ENCODE measurements at places on chromosomes 2 and 18.

DNA sequence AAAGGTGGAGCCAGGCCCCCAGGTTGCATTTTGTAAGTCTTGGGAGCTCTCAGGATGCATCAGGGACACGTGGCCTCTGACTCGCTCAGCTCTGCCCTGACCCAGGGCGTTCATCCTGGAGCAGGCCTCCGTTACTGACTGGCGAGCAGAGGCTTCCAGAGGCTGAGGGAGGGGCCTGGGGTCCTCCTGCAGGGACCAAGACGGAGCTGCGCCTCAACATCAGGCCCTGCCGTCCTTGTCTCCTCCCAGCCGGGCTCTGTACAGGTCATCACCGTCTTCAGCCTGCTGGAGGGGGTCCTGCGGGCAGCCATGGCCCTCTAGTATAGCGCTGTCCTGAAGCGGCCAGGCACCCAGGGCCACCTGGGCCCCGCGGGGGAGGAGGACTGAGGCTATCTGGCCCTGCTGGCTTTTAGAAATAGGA, 10.2 kb upstream of the ALPP start:
- DNase-seq = peak; percentile 3

DNA sequence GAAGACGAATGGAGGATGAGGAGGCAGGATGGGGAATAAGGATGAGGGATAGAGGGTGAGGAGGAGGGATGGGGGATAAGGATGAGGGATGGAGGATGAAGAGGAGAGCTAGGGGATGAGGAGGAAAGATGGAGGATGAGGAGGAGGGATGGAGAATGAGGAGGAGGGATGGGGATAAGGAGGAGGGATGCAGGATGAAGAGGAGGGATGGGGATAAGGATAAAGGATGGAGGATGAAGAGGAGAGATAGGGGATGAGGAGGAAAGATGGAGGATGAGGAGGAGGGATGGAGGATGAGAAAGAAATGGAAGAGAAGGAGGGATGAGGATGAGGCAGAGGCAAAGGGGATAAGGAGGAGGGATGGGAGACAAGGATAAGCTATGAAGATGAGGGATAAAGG, 230.0 kb downstream of the NAPG start:
- DNase-seq = no peak

GRCh38 chr2:69624131-69624530, 19.4 kb downstream of the AAK1 start:
- DNase-seq = no peak

GRCh38 chr2:19785867-19786266, 115.9 kb downstream of the TTC32 start:
- DNase-seq = no peak

GRCh38 chr2:62216616-62217015, 20.7 kb downstream of the B3GNT2 start:
- DNase-seq = peak; percentile 86

- DNase-seq = peak; percentile 98
Observed at GRCh38 chr2:237572021-237572741, 5.8 kb downstream of the PRLH start.

- DNase-seq = no peak
Observed at GRCh38 chr2:126748929-126749518, 93.1 kb downstream of the GYPC start.

- no peak for DNase-seq
Observed at GRCh38 chr2:20273042-20273441, 48.1 kb upstream of the SDC1 start.

- peak; percentile 18 for DNase-seq
Observed at GRCh38 chr2:79876430-79876829, 363.6 kb downstream of the CTNNA2 start.

- no peak for DNase-seq
Observed at GRCh38 chr2:85590950-85591349, 4.6 kb upstream of the RNF181 start.

Measured in AG20443 (cell line).